Lung (tissue), 17 donors: ENCODE measurements at places on chromosomes 1 and 21.

- DNase-seq, result no peak
- no peak overlapping the region for H3K4me3 ChIP-seq
- H3K27ac ChIP-seq, result no peak overlapping the region
- H3K4me1 ChIP-seq, result peaks cover 3% of the 10 kb centered on the region
- H3K36me3 ChIP-seq, result no peaks in the 10 kb centered on the region
These were observed 14.5 kb upstream of the RUNX1 start for GRCh38 chr21:35063428-35064172.

GRCh38 chr21:44973598-44973997 is 33.8 kb downstream of the SLX9 start:
- peaks cover 13% of the 10 kb centered on the region for H3K4me1 ChIP-seq
- no peak for DNase-seq
- H3K36me3 ChIP-seq, result peaks cover 32% of the 10 kb centered on the region
- H3K27ac ChIP-seq, result no peak overlapping the region
- no peak overlapping the region for H3K4me3 ChIP-seq

DNA sequence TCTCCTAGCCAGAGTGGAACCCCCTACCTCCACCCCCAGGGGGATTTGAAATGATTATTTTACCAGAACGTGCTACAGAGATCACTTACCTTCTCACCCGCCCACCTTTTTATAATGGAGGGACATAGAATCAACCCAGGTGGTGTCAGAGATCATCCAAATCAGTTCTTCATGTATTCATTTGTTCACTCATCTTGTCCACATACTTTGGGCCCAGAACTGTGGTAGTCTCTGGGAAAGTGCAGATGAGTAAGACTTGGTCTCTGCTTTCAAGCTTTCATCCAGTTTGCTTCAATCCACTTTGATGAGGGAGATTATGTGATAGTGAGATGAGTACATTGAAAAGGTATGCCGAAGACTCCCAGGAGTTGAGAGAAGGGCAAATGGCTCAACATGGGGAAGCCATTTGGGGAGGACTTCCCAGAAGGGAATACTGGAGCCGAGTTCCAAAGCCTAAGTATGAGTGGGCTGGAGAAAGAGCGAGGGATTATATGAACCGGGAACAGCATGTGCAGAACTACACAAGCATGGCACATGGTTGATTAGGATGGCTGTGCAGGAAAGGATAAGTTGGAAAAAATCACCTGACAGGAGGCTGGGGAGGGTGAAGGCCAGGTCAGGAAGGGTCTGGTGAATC is 1.9 kb downstream of the FGGY start:
- H3K36me3 ChIP-seq, result no peaks in the 10 kb centered on the region
- no peaks in the 10 kb centered on the region for H3K27me3 ChIP-seq
- no peak overlapping the region for H3K27ac ChIP-seq
- no peak overlapping the region for H3K4me3 ChIP-seq

DNA sequence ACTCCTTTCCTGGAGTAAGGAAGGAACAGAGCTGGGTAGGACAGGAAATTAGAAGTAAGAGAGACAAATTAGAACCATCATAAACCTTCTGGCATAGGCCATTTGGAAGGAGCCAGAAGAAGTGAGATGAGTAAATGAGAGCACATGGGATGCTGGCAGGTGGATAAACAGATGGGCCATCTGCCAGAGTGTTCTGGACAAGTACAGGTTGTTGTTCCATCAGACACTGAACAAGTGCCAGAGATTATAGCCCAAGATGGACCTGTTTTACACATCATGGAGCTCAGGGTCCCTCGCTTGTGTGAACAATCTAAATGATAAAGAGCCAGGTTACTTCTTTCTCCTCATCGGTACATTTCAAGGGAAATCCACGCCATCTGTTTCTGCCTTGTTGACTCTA is 200.3 kb downstream of the HHIPL2 start:
- no peaks in the 10 kb centered on the region for H3K36me3 ChIP-seq
- H3K27me3 ChIP-seq, result no peaks in the 10 kb centered on the region

- peaks cover 10% of the 10 kb centered on the region for H3K4me1 ChIP-seq
- H3K27me3 ChIP-seq, result no peaks in the 10 kb centered on the region
- H3K36me3 ChIP-seq, result no peaks in the 10 kb centered on the region
- H3K4me3 ChIP-seq, result no peak overlapping the region
- H3K27ac ChIP-seq, result no peak overlapping the region
- DNase-seq, result peak; percentile 74
These were observed 171.5 kb downstream of the RUNX1 start for GRCh38 chr21:34877485-34878128.

- DNase-seq, result no peak
- H3K36me3 ChIP-seq, result no peaks in the 10 kb centered on the region
- H3K4me1 ChIP-seq, result no peaks in the 10 kb centered on the region
- no peak overlapping the region for H3K27ac ChIP-seq
These were observed 460.2 kb downstream of the KIF26B start for GRCh38 chr1:245615001-245615400.

GRCh38 chr1:232386721-232387510 is 243.0 kb downstream of the SIPA1L2 start:
- no peak for DNase-seq
- H3K27ac ChIP-seq, result no peak overlapping the region
- no peaks in the 10 kb centered on the region for H3K27me3 ChIP-seq
- H3K36me3 ChIP-seq, result no peaks in the 10 kb centered on the region
- no peak overlapping the region for H3K4me3 ChIP-seq

- DNase-seq, result no peak
- H3K36me3 ChIP-seq, result no peaks in the 10 kb centered on the region
- no peak overlapping the region for H3K27ac ChIP-seq
- no peaks in the 10 kb centered on the region for H3K4me1 ChIP-seq
- no peaks in the 10 kb centered on the region for H3K27me3 ChIP-seq
- H3K4me3 ChIP-seq, result no peak overlapping the region
These were observed 14.7 kb upstream of the DISC1 start for GRCh38 chr1:231611851-231612250.

DNA sequence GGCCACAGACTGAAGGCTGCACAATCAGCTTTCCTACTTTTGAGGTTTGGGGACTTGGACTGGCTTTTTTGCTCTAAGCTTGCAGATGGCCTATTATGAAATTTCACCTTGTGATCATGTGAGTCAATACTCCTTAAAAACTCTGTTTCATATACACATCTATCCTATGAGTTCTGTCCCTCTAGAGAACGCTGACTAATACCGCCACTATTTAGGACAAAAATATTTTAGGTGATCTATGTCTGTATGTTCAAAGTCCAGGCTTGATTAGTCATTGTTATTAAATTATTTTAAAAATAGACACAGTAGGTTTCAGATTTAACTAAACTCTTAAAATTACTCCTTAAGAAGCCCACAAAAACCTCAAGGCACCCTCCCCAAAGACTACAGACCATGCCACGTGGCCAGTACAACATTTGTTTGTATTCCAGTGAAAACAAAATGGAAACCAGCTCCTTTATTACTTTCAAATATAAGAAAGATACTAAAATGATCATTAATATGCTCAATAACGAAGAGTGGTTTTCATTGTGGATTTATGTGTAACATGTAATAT is 63.1 kb downstream of the TMPRSS15 start:
- H3K4me3 ChIP-seq, result no peak overlapping the region
- DNase-seq, result no peak
- H3K36me3 ChIP-seq, result no peaks in the 10 kb centered on the region
- H3K27ac ChIP-seq, result no peak overlapping the region
- H3K27me3 ChIP-seq, result no peaks in the 10 kb centered on the region

- no peak for DNase-seq
- H3K36me3 ChIP-seq, result no peaks in the 10 kb centered on the region
- no peaks in the 10 kb centered on the region for H3K4me1 ChIP-seq
These were observed 94.0 kb downstream of the CLIC6 start for GRCh38 chr21:34762786-34763185.

DNA sequence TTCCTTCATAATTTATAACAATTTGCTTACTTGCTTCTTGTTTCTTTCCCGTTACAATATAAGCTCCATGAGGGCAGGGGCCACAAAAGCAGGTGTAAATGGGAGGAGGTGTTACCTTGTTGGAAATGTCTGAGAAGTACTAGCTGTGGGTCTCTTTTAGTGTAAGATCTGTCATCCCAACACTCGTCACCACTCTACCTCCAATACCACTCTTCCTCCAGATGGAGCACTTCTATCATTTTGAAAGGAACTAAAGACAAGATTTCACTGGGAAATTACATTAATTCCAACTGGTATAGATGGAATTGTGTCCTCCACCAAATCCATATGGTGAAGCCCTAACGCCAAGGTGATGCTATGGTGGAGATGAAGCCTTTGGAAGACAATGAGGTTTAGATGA is 53.0 kb upstream of the CPLANE2 start:
- no peaks in the 10 kb centered on the region for H3K4me1 ChIP-seq
- no peaks in the 10 kb centered on the region for H3K27me3 ChIP-seq
- H3K4me3 ChIP-seq, result no peak overlapping the region
- no peak overlapping the region for H3K27ac ChIP-seq
- DNase-seq, result no peak

DNA sequence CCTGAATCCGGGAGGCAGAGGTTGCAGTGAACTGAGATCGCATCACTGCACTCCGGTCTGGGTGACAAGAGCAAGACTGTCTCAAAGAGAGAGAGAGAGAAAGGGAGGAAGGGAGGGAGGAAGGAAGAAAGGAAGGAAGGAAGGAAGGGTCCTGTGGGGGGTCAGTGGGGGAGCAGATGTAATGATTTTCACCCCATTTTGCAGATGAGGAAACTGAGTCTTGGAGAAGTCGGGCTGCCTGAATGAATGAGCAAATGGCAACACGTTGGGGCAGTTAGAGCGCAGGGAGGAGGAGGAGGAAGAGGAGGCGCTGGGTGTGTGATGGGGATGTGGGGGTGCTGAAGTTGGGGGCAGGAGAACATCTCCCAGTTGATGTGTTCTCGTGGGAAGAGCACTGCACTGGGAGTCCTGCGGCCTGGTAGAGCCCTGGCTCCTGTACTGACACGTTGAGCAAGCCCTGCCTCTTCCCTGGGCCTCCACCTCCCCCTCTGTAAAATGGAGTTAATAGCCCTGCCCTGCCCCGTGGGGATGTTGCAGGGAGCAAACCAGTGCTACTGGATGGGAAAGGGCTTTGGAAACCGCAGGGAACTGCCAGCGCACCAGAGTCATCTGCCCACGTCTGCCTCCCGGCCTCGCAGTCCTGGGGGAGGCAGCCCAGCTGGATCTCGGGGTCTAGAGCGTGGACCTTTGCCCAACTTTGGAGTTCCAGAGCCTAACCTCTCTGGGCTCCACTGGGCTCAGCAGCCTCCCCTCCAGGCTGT is 103.2 kb upstream of the CASZ1 start:
- H3K27ac ChIP-seq, result no peak overlapping the region
- DNase-seq, result no peak
- no peaks in the 10 kb centered on the region for H3K36me3 ChIP-seq
- H3K4me1 ChIP-seq, result peaks cover 20% of the 10 kb centered on the region
- H3K4me3 ChIP-seq, result no peak overlapping the region

DNA sequence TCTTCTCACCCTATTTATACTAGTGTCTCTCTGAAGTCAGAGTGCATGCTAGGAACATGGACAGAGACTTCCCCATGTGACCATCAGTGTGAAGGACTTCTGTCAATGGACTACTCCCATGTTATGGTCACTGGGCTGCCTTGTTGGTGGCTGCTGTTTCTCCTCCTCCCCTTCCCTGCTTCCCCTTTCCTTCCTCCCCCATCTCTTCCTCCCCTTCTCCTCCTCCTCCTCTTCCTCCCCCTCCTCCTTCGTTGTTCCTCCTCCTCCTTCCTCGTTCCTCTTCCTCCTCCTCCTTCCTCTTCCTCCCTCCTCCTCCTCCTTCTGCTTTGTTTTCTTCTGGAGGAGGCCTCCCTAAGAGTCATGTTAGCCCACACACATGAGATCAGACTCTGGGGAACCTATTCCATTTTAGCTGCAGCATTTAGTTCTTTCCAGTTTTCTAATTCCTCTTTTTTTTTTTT is 35.8 kb downstream of the IER5 start:
- H3K4me3 ChIP-seq, result no peak overlapping the region
- DNase-seq, result no peak
- H3K4me1 ChIP-seq, result peaks cover 23% of the 10 kb centered on the region
- H3K27me3 ChIP-seq, result no peaks in the 10 kb centered on the region

GRCh38 chr1:59415881-59416280 is 119.0 kb downstream of the FGGY start:
- no peak for DNase-seq
- H3K27me3 ChIP-seq, result no peaks in the 10 kb centered on the region
- H3K4me1 ChIP-seq, result peaks cover 22% of the 10 kb centered on the region
- no peak overlapping the region for H3K4me3 ChIP-seq

DNA sequence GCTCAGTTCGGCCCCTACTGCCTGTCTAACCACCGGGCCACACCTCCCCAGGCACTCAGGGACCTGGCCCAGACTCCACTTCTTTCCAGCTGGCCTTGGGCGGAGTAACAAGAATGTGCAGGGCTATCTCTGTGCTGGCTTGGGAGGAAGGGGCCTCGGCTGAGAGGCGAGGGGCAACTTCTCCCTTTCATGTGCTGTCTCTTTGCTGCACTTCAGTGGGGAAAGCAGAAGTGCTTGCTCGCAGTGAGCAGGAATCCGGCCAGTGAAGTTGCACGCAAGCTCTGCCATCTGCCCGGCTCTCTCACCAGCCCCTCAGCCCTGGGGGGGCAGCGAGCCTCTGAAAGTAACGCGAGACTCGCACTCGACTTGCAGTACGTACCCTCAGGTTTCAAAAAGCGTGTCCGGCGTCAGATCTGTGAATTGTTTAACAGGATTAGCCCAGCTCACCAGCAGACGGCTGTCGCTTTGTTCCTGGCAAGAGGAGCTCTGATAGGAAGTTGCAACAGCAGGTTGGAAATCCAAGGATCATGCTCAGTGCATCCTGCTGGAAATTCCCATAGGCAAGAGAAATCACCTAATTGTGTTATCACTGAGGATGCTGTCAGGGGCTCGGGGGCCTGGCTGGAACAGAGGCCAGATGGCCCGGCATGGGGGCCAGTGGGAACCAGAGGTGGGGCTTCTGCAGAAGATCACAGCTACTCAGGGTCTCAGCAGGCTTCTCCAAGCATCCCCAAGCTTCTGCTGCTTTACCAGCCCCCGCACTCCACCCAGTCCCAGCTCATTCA is 221.1 kb downstream of the NPHP4 start:
- no peaks in the 10 kb centered on the region for H3K4me1 ChIP-seq
- no peak overlapping the region for H3K27ac ChIP-seq
- H3K27me3 ChIP-seq, result no peaks in the 10 kb centered on the region
- DNase-seq, result peak; percentile 64

- DNase-seq, result peak; percentile 33
- no peak overlapping the region for H3K27ac ChIP-seq
- H3K27me3 ChIP-seq, result no peaks in the 10 kb centered on the region
- H3K4me3 ChIP-seq, result no peak overlapping the region
These were observed 157.3 kb upstream of the RUNX1 start for GRCh38 chr21:35206141-35207125.

- no peak overlapping the region for H3K4me3 ChIP-seq
- H3K27ac ChIP-seq, result no peak overlapping the region
- no peaks in the 10 kb centered on the region for H3K4me1 ChIP-seq
- no peaks in the 10 kb centered on the region for H3K36me3 ChIP-seq
- DNase-seq, result no peak
These were observed 49.7 kb upstream of the HMGB4 start for GRCh38 chr1:33814166-33814565.

DNA sequence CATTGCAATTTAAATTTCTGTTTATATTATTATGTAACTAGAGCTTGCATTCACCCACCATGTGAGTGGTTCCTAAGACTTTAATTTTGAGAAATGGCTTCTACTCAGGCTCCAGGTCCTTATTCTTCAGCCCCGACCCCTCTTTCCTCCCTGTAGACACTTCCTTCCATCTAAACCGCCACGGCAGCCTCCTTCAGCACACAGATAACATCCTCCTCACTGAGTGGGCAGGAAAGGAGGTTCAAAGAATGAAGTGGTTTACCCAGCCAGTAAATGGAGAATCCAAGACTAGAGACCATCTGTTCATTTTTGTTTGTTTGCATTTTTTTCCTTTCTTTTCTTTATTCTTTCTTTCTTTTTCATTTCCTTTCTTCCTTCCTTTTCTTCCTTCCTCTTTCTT is 37.1 kb upstream of the SOD1 start:
- no peaks in the 10 kb centered on the region for H3K36me3 ChIP-seq
- no peaks in the 10 kb centered on the region for H3K4me1 ChIP-seq
- no peaks in the 10 kb centered on the region for H3K27me3 ChIP-seq
- DNase-seq, result no peak
